ENCODE measurements at places on chromosomes 6 and 20. TPM values are rescaled to one million over a fixed set of nuclear protein-coding genes. Genes with fewer than 3 reads are reported as not detected.

DNA sequence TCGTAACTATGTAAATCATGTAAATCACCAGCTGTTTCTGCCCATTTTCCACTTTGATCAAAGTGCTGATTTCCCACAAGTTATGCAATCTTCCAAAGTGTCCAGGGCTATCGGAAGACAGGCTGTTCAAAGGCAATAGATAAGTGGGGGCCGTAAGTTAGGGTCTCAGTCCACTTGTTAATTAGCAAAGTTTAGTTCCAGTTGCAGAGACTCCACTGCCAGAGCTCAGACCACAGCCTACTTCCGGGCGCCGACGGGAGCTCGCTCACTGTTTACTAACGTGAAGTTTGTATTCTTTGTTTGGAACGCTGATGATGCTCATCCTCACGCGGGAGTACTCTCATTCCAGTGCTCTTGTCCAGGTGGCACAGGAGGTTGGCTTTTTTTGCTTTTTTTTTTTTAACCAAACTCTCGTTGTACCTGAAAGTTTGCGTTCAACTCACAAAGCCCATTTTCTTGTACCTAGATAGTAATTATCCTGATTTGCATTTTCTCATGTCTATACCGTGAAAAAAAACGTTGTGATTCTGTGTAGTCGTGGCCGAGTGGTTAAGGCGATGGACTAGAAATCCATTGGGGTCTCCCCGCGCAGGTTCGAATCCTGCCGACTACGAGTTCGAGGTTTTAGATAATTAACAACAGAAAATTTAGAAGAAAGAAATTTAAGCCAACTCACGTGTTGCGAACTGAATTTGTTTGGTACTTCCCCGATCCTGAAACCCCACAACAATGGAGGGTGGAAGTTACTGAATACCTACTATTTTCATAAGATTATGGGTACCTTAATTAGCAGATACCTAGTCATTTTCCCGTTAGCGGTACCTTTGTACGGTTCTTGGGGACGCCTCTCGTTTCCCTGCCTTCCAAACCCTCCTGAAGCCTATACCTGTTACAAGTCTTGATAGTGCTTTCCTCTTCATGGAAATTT lies 29.9 kb upstream of the ZNF184 start:
- DNase-seq = peak; percentile 29

- DNase-seq = no peak
These were observed 3.8 kb downstream of the SLC35B2 start for GRCh38 chr6:44253307-44254101.

DNA sequence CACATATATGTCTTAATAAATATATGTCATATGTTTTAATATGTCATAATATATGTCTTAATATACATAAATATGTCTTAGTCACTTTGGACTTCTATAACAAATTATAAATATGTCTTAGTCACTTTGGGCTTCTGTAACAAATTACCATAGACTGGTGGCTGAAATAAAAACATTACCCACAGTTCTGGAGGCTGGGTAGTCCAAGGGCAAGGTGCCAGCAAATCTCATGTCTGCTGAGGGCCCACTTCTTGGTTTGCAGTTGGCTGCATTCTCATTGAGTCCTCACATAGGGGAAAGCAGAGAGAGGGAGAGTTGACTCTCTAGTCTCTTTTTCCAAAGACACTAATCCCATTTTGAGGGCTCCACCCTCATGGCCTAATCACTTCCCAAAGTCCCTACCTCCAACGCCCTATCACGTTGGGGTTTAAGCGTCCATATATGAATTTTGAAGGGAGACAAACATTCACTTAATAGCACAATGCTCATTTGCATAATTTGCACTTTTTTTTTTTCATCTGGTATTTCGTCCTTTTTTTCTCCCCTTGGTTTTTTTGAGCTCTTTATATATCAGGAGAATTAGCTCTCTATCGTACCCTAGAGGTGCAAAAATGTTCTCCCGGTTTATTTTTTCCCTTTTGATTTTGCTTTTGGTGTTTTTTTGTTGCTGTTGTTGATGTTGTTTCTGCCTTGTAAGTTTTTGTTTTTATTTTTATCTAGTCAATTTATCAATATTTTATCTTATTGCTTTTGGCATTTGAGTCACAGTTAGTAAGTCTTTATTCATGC lies 266.4 kb downstream of the PLCB1 start:
- no peak for DNase-seq

DNA sequence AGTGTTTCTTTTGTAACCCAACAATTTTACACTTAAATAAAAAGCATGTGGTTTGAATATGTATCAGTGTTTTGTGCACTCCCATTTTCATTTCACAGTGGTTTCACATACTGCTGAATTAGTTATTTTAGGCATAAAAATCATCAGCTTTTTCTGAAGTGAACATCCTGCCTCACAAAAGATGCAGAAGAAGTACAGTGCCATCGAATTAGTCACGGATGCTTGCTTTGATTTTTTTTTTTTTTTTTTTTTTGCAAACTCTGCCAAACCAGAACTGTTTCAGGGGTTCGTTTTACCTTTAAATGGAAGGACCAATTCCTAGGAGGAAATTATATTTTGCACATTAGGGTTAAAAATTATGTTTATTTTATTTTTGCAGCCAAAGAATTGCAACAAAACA lies 158.6 kb downstream of the RPS12 start:
- DNase-seq = no peak

DNA sequence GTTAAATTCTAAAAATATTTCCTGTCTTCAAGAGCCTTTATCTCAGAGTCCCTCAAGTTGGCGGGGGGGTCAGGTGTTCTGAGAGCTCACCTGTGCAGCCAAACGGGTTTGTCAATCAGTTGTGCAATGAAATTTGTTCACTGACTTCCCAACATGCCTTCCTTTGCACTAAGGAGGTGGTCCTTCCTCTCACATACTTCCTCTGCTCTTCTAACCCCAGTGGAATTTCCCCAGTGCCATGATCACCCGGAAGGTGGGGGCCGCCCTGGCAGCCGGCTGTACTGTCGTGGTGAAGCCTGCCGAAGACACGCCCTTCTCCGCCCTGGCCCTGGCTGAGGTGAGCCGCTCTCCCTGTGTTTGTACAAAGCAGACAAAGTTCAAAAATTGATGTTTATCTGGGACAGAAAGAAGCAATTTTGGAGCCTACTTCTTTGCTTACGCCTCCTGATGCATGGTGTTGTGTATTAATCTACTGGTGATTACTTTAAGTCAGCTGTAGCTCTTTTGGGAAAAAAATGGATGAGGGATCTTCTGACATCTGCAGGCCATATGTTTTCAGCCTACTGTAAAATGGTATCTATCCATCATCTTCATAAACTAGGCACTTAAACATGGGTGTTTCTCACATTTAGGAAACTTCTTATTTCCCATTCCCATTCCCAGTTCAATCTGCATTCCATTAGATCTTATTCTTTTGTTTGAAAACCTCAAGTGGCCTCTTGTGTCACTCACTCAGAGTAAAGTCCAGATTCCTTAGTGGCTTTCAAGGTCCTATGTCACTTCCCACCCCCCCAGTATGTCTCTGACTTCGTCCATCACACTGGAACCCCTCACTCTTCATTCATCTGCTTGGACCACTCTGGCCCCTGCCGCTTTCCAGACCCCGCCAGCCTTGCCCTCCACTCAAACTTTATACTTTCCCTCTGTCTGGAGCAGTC lies 10.1 kb downstream of the ALDH5A1 start:
- DNase-seq = no peak

DNA sequence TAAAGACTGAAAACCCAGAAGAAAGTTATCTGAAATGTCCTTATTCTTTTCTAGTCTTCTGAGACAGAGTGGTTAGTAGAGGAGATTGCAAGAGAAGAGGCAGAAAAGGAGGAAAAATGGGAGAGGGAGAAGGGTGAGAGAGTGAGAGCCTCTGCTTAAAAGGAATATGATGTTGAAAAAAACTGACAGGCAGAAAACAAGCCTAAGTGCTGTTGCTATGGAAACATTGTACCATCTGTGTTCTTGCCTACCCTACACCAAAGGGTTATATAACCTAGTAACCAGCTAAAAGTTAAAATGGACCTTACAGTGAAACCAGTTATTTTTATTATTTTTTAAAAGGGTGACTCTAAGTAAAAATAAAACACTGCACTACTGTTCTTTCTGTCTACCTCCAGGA lies 28.3 kb upstream of the SH3BGRL2 start:
- DNase-seq = no peak

- peak; percentile 41 for DNase-seq
These were observed 45.3 kb upstream of the COL21A1 start for GRCh38 chr6:56292505-56293181.

DNA sequence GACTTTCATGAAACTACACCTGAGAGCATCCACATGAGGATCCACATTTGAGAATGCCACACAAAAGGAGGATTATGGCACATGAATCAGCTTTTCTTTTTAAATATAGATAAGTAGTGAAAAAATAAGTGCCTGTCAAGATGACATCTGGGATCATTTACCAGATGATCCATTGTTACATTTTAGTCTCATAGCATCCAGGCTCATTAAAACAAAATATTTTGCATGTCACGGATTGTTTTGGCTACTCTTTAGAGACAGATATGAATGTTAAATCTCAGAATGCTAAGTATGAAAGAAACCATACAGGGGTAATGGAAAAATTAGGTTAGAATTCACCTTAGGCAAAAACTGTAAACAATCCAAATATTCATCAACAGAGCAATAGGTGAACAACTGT lies 66.7 kb downstream of the MYO6 start:
- no peak for DNase-seq

GRCh38 chr20:45293041-45294002 lies 13.3 kb upstream of the RBPJL start:
- no peak for DNase-seq

GRCh38 chr20:60040471-60041162 lies 82.4 kb downstream of the CDH26 start:
- no peak for DNase-seq

- no peak for DNase-seq
These were observed 288.9 kb upstream of the IRAK1BP1 start for GRCh38 chr6:78578430-78578829.

Gene PNISR
- polyA plus RNA-seq = 53.6 TPM

Gene RPS21
- polyA plus RNA-seq = 2,351 TPM

Gene TMEM244
- not detected for polyA plus RNA-seq

Gene HLA-B
- 418 TPM for polyA plus RNA-seq

Gene TFAP2B
- polyA plus RNA-seq = not detected

Gene IMPG1
- 0.15 TPM for polyA plus RNA-seq

Gene BNIP5
- not detected for polyA plus RNA-seq

Gene RPL10A
- polyA plus RNA-seq = 2,921 TPM

Gene BMP5
- 0.26 TPM for polyA plus RNA-seq

Gene ZSCAN16
- 3.2 TPM for polyA plus RNA-seq

Data from AG04450 (cell line).